ENCODE measurements at places on chromosomes 4 and X.

- DNase-seq = no peak
These were observed 135.5 kb downstream of the REPS2 start for GRCh38 chrX:17081968-17082367.

- DNase-seq = peak; percentile 62
These were observed 9.1 kb downstream of the LAMTOR3 start for GRCh38 chr4:99885063-99885664.

DNA sequence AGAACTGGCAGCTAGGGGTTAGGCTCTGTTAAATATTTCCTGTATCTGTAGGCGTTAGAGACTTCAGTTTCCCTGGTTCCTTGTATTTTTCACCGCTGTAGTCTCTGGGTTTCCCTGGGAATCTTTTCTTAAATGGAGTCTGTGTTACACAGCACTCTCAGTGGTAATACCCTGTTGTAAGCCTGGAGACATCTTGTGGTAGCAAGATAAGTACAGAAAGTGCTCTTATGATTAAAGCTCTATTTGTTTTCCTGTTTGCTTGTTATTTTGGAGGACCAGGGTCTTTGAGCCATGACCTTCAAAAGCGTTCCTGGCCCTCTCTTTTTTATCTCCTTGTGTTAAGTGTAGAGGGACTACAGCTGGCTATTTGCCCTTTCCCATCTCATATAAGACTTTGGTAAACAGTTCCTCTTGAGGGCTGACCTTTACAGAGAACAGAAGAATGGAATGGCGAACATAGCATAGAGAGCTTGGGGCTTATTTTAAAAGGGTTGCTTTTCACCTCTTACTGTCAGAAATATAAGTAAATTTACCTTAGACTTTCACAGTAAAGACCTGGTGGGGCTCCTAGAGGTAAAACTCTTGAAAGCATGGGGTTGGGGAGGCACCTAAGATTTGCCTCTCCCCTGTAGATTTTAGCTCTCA lies 782.5 kb downstream of the FAT4 start:
- no peak for DNase-seq

GRCh38 chrX:155998761-155999510 lies 1.4 kb downstream of the IL9R start:
- no peak for DNase-seq

DNA sequence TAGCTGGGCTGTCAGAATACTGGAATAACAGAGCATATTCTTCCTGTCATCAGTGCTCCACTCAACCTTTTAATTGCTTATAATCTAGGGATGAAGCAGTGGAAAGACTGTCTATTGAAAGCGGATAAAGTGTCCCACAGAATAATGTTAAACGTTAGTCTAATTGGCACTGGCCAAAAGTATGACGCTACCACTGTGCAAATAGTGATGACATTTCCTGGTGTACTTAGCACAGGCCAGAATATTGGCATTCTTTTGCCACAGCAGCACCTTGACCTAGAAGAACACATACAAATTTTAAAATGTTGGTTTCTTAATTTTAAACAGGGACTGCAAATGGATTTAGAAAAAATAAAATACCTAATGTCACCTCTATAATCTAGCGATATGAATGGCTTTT lies 635.2 kb upstream of the SPANXN1 start:
- DNase-seq = no peak

- DNase-seq = no peak
These were observed 361.8 kb upstream of the CPEB2 start for GRCh38 chr4:14640476-14640875.

- DNase-seq = no peak
These were observed 108.3 kb upstream of the DIAPH2 start for GRCh38 chrX:96576368-96576767.

DNA sequence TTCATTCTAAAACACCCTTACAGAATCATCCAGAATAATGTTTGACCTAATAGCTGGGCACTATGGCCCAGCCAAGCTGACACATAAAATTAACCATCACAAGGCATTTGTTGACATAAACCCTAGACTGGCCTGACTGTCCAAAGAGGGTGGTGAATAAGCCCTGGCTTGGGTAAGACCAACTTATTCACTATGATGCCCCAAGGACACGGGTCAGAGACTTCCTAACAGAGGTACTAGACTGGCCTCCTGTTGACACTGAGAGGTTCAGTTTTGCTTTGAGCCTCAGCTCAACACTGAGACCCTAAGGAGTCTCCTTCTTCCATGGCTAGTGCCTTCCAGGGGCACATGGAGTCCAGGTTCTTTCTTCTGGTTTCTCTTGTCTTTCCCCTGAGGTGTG lies 21.3 kb downstream of the FGF2 start:
- DNase-seq = no peak

GRCh38 chrX:110081740-110082139 lies 78.8 kb downstream of the TMEM164 start:
- no peak for DNase-seq

DNA sequence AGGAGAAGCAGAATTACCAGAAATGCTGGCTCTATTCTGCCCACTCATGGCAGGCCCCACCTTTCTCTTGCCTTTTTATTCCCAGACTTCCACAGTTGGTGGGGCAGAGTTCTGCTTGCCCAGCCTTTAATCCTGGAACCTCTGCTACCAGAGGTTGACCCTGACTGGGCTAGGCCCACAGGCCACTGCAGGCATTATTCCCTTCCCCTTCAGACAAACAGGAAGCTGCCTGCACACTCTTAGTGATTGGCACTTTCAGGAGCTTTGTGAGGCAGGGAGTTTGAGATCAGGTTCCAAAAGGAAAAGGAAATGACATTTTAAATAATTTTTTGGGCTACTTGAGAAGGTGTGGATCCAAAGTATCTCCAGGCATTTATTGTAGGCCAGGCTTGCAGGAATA lies 18.8 kb downstream of the MSN start:
- no peak for DNase-seq

DNA sequence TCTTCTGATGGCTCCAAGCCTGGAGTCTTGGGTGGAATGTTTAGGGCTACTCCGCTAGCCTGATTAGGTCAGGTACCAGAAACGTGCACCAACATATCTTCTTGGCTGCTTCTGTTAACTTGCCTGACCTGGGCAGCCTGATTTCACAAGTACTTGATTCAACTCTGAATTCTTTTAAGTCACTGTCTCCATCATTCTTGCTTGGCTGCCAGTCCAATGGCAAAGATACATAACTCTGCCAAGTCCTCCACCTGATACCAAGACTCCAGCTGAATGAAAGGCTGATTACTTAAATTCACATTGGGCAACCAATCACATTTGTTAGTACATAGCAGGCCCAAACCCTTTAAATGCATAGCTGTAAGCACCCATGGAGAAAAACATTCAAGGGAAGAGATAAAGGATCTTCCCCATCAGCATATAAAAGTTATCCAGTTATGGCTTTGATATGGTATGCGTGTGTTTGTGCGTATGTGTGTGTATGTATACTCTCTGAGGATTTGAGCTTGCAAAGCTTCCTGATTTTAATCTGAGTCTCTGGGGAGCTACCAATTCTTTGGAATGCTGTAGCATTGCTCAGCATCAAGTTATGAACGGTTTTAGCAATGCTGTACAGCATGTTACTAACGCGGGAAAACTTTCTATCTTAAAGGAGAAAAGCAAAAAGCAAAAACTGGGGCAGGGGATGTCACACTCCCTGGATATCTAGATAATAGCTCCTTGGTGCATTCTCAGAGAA lies 917.2 kb downstream of the DMD start:
- no peak for DNase-seq

- DNase-seq = no peak
These were observed 744.5 kb upstream of the FAM241A start for GRCh38 chr4:111400741-111401140.

DNA sequence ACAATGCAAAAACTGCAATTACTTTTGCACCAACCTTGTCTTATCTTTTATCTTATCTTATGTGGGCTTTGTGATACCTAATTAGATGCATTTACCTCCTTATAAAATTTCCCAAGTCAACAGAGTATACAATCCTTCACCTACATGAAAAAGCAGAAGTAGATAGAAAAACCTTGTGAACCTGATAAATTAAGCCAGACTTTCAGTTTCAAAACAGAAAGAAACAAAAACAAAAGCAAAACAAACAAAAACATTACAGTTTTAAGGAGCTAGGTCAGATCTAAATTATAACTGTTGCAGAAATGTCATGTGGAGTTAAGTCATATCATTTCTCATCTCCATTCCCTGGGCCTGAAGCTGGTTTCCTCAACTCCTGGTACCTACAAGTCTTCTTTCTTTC lies 24.9 kb upstream of the CXXC4 start:
- DNase-seq = no peak

DNA sequence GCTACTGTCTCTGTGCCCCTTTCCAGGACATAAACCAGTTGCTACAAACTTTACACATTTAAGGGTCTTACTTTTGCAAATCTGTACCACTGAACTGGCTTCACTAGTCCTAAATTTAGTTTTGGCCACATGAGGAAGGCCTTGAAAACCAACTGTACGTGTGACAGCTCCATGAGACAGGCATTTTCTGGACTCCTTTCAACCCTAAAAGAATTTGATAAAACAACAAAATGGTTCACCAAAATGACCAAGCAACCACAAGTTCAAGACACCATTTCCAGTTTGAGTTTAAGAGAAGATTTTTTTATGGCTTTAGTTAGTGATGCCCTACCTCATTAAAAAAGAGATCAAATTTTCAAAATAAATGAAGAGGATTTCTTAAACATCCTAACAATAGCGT lies 246.4 kb downstream of the ZNF674 start:
- DNase-seq = no peak

- no peak for DNase-seq
These were observed 12.1 kb upstream of the MANBA start for GRCh38 chr4:102772738-102773340.

- no peak for DNase-seq
These were observed 100.8 kb downstream of the ARSJ start for GRCh38 chr4:113878668-113879067.

- DNase-seq = no peak
These were observed 74.2 kb upstream of the CT45A1 start for GRCh38 chrX:135639066-135639780.

GRCh38 chr4:60500810-60501209 lies 699.3 kb upstream of the ADGRL3 start:
- no peak for DNase-seq

DNA sequence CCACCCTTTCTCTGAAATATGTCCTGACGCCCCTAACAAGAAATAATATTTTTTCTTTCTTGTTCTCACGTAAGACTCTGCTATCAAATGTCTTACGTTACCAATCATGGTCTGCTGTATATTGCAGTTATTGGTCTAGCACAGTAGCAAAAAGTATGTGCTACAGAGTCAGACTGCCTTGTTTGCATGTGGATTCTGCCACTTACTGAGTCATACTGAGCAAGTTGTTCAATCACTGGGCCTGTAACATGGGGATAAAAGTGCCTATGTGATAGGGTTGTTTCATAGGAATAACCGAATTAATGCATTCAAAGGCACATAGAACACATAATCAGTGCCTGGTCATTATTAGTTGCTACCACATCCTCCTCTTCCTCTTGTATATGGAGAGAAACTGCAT lies 14.1 kb downstream of the RPGR start:
- no peak for DNase-seq

DNA sequence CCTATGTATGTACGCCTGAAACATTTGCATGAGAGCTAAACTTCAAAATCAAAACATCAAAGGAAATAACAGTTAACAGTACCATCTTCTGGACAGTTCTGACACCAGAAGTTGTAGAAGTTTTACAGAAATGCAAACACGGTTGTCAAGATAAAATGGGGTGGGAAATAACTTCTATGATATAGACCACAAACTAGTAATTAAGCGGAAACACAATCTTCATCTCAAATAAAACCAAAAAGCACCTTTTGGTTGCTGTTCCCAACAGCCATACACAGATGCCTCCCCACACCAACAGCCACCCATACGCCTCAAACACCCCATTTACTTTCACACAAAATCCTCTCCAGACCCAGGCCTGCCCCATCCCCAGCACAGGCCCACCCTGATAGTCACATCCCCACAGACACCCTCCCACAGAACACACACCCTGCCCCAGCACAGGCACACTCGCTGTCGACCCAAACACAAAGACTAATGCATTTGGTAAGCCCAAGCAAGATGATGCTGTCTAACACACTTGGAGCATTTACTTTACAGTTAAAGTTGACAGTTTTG lies 64.3 kb downstream of the TAPT1 start:
- no peak for DNase-seq

DNA sequence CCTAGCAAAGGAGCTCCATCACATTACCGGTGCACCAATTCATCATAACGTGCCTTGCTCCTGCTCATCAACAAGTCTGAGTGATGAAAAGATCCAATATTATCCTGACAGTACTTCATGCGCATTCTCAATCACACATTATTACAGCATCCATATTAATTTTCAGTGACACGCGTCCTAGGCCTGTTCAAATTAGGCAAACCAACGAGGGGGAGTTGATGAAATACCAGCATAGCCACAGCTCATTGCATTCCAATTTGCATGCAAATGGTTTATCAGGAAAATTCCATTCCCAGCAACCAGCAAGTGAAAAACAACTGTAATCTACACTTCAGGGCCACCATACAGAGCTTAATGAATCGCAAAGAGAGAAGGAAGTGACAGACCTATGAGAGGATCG lies 236.9 kb downstream of the DCLK2 start:
- no peak for DNase-seq

DNA sequence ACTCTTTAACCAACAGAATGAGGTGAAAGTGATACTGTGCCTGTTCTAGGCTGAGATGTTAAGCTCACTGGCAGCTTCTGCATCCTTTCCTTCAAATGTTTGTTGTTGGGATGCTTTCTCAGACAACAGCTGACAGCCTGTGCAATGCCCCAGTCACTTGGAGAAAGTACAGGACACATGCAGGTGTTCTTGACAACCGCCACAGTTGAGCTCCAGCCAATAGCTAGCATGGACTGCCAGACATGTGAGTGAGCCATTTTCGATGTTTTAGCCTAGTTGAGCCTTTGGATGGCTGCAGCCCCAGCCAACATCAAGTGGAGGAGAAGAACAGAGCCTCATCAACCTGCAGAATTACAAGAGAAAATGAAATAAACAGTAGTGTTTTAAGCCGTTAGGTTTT lies 94.1 kb upstream of the PPP3CA start:
- DNase-seq = no peak

DNA sequence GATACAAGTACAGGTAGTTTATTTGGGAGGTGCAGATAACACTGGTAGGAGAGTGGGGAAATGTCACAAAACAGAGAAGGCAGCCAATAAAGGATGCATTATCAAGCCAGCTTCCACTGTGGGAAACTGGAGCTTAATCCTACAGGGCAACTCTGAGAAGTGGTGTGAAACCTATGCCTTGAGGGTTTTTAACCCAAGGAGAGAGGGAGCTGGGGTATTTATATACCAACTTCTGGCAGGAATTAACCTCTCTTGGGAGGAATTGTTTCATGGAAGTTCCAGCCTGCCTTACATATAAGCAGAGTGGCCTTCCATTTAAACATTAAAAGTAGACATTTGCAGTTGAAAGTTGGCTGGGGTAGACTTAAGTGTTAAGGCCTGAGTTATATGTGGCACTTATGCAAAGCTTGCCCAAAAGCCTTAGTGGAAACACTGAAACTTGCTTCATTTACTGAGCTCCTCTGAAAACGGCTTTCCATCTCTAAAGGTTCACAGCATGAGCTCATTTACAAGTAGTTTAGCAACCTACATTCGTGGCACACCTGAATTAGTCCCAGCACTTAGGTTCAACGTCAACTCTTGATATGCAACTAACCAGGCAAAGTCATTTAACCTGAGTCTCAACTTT lies 19.2 kb downstream of the MAGEB17 start:
- no peak for DNase-seq

GRCh38 chr4:40038977-40039376 lies 17.7 kb upstream of the N4BP2 start:
- DNase-seq = no peak
